ENCODE measurements at places on chromosomes 4 and X.

DNA sequence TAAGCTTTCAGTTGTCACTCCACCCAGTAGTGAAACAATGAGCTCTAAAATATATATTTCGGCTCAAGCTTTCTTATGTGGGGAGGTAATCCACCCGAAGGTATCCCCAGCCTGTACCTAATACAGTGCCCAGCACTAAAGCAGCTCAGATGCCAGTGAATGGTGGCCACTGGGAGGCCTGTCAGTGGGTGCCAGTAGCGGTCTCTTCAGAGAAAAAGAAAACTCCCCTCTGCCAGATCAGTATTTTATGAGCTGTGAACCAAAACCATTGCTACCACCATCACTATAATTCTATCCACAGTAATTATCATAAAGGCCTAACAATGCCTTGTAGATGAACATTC is 835 bp upstream of the NFKB1 start:
- no peak for DNase-seq

GRCh38 chr4:675980-676870 is 1.9 kb downstream of the MYL5 start:
- DNase-seq: no peak

GRCh38 chr4:176383273-176384077 is 63.7 kb downstream of the SPCS3 start:
- no peak for DNase-seq

- peak; percentile 76 for DNase-seq
These were observed 6.7 kb upstream of the PPID start for GRCh38 chr4:158729716-158730559.

GRCh38 chr4:144782345-144782744 is 136.4 kb downstream of the HHIP start:
- no peak for DNase-seq

DNA sequence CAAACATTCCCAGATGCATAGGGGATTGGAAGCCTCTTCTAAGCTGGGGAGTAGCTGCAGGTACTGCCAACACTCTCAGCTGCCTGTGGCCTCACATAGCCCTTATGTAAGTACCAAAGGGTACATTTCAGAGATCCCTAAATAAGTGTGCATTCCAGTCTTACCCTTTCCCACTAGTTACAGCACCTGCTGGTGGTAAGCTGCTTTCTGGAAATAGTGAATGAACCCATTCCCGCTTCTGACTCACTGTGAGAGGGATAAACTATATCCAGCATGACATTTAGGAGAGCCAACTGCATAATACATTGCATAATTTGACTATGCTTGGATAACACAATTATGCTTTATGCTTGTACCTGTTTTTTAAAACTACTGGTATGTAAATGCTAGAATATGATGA is 149.0 kb downstream of the FAM13A start:
- DNase-seq: no peak

DNA sequence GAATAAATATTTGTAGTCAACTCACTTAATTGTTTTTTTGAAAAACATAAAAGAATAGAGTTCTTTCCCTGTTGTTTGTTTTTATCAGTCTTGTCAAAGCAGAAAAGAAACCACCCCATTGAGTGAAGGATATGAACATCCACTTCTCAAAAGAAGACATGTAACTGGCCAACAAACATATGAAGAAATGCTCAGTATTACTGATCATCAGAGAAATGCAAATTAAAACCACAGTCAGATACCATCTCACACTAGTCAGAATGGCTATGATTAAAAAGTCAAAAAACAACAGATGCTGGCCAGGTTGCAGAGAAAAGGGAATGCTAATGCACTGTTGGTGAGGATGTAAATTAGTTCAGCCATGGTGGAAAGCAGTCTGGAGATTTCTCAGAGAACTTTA is 326.1 kb upstream of the EMCN start:
- DNase-seq: no peak

DNA sequence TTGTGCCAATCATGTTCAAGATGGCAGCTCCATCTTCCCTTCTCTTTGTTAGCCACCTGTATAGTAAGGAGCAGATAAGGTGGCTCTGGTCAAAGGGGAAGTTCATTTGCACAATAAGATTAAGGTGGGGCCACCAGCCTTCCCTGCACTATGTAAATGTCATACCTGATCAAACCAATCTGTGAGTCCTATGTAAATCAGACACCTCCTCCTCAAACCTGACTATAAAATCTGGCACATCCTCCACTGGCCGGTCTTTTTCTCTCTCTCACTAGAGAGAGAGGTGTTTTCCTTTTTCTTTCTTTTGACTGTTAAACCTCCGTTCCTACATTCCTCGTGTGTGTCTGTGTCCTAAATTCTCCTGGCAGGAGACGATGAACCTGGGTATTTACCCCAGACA is 572.5 kb upstream of the AADAT start:
- no peak for DNase-seq

DNA sequence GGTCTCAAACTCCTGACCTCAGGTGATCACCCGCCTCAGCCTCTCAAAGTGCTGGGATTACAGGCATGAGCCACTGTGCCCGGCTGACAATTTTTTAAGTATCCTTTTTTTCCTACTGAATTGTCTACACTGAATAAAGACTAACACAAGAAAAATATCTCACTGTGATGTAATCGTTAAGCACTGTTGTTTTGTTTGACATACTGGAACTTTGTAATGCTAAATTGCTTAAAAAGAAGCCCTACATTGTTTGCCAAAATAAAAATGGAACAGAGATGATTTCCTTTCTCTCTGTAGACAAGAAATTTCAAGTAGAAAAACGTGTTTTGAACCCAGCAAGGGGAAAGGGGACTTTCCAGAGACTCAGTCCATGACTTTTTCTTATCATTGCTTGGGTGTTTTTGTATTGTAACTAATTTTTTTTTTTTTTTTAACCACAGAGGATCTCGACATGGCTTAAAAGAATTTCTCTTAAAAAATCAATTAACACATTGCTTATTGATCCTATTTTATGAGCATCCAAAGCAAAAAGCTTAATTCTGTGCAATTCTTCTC is 74.9 kb downstream of the TMEM156 start:
- DNase-seq: no peak

DNA sequence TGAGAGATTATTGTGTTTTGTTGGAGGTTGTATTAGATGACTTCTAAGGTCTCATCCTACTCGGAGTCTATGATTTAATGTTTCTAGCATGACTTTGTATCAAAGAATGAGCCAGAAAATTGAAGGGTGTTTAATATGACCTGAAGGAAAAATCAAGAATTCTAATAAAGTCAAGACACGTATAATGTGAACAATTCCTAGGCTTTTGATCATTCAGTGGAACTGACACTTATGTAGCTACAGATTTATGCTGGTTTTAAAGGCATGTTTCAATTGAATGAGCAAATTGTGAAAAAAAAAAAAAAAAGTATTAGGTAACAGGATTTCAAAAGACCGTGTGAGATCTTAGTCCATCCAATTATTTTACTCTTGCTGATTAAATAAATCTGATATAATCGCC is 64.9 kb downstream of the GRID2 start:
- DNase-seq: no peak

GRCh38 chr4:86957215-86957614 is 22.4 kb downstream of the AFF1 start:
- DNase-seq: no peak

DNA sequence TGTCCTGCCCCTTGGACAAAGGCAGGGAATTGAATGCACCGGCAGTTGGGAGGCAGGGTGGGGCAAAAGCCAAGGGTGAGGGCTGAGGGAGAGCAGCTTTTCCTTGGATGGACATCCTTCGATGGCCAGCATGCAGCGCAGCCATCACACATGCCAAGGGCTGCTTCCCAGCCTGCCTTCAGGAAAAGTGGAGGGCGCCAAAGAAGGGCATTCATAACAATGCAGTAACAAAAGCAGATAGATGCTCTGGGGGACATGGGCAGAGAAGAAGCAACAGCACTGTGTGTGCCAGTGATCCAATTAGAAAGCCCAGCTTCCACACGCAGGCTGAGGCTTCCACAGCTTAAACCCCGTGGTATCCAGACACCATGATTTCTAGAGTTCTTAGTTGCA is 71.5 kb downstream of the TSPAN5 start:
- DNase-seq: no peak

GRCh38 chr4:61407642-61408618 is 207.8 kb downstream of the ADGRL3 start:
- no peak for DNase-seq

DNA sequence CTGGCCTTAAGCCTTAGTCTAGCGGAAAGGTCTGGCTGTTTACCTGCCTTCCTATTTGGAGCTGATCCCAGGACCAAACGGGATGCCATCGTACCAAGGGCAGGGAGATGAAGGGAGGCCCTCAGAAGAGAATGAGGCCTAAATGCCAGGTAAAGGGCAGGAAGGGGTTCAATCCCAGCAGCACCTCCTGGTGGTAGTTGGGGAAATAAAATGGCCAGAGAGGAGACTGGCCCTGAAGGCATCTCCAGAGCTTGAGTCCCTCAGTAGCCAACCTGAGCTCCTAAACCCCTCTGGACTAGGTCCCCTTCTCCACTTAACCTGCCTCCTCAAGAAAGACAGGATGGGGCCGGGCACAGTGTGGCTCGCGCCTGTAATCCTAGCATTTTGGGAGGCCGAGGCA is 53.7 kb downstream of the KDM5C start:
- DNase-seq: no peak

- no peak for DNase-seq
These were observed 1.5 kb downstream of the MSANTD1 start for GRCh38 chr4:3250438-3250955.

DNA sequence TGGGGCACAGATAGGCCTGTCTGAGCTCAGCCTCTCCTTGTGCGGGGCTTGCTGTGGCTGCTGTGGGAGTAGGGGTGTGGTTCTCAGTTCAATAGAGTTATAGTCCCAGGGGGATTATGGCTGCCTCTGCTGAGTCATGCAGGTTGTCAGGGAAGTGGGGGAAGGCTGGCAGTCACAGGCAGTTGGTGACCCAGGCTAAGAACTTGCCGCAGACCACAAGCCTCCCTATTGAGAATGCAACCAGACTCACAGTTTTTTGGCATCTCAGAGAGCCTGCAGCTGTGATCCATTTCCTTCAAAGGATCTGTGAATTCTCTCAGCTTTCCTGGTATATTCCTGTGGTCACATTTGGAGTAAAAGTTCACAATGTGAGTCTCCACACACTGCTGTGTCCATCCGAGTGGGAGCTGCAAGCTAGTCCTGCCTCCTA is 364.9 kb downstream of the ZNF674 start:
- DNase-seq: no peak

DNA sequence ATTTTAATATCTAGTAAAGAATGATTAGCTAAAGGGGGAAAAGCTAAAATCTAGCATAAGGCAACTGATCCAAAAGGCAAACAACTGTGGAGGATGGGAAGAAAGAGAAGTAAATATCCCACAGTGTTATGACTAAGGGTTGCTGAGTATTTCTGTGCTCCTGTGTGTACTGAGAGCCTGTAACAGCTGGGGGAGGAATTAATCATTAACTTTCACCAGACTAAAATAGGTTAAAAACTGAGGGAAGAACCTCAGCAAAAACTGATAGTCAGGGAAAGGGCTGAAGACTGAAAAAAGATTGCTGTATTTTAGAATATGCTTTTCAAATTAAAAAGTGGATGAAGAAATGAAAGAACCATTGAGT is 365.9 kb downstream of the CXXC4 start:
- no peak for DNase-seq

DNA sequence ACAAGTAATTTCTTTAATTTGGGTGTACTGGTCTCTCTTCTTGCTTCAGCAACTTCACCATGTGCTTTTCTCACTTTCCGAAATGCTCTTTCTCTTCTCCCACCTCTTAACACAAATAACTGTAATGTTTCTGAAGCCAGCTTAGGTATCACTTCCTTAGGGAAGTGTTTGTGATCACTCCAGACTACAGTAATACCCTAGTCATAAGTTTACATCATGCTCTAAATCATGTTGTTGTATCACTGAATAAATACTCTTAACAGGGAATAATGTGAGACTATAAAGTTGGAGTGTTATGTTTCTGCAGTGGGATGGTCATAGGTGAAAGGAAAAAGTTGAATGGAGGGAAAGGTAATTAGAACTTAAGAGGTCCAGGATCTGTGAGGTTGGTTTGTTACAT is 712.3 kb downstream of the C4orf33 start:
- DNase-seq: no peak

DNA sequence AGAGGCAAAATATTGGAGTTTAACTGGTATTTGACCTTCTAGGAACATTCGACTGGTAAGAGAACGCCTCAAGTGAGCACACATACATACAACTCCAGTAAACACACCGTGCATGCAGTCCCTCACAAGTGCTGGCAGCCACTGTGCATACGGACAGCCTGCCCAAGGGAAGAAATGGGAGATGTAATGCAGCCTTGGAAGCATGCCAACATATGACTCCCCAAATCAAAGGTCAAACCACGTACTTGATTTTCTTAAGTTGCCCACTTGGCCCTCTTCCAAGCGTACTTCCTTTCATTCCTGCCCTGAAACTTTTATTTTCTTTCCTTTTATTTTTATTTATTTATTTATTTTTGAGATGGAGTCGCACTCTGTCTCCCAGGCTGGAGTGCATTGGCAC is 206.6 kb downstream of the SPRY1 start:
- DNase-seq: no peak

DNA sequence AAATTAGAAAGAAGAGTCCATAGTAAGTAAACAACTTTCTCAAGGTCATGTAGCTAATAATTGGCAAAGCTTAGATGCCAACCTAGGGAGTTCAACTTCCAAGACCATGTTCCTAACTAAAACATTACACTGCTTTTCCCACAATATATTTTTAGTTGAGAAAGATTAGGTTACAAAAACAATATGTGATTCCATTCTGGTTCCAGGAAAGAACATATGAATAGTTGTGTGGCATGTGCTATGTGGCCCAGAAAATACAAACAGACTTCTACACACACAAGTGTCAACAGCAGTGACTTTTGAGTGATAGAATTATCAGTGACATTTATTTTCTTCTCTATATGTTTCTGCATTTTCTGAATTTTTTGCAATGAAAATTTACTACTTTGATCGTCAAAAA is 62.7 kb upstream of the EDNRA start:
- no peak for DNase-seq

GRCh38 chrX:129534816-129535578 is 5.1 kb upstream of the OCRL start:
- no peak for DNase-seq

GRCh38 chr4:3417448-3417847 is 24.3 kb upstream of the HGFAC start:
- no peak for DNase-seq

DNA sequence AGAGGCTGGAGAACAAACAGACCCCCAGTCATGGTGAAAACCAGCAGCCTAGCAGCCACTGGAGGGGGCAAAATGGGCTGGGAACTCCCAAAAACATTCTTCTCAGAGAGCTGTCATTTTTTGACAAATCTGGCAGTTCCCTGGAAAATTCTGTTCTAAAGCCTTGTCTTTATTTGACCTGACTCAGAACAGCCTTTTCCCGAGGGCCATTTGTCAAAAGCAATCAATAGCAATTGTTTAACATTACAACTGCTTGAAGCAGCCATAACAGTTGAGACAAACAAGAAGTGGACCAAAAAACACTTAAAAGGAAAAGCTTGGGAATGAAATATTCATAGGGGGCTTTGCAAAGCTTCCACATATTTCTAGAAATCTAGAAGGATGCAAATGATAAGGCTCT is 39.6 kb downstream of the SOWAHB start:
- no peak for DNase-seq

All from ureter (tissue), 1 donor.